Stimulated activated CD4-positive, alpha-beta T cell treated with anti-CD3 and anti-CD28 coated beads, Interleukin-15, amount 100 ng/mL, for 24 hours (primary cell): ENCODE measurements at places on chromosomes 7 and 10.

DNA sequence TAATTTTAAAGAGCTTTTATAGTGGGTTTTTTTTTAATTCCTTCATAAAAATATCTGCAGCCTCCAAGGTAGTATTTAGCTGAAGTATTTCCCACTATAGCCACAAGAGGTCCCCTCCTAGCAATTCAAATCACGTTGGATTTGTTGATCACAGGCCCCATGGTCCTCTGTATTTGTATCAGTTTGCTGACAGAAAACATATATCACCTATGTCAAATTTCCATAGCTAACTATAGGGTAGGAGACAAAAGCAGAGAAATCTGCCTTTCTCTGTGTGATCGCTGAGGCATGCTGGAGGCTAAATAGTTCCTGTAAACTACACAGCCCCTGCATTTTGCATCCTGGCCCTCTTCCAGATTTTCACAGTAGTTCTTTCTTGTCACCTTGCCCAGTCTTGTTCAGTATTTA is 1.7 kb upstream of the CTNNA3 start:
- no peak for DNase-seq

DNA sequence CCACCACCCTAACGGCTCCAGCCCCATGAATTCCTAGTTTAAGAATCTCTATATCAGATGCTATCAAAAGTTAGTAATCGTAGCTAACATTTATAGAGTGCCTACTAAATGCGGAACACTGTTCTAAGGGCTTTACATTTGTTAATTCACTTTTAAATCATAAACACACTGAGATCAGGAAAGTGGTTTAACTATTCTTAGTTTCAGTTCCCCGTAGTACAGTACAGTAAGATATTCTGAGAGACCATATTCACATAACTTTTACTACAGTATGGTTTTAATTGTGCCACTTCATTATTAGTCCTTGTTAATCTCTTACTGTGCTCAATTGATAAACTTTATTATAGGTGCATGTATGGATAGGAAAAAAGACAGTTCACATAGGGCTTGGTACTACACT is 22.5 kb downstream of the SYPL1 start:
- DNase-seq, result no peak

- DNase-seq, result no peak
Measured at GRCh38 chr7:85716353-85716752, 529.5 kb upstream of the SEMA3D start.

GRCh38 chr10:103336370-103336769 is 14.6 kb downstream of the PCGF6 start:
- no peak for DNase-seq

- no peak for DNase-seq
Measured at GRCh38 chr10:36574207-36574606, 551.2 kb upstream of the ANKRD30A start.

GRCh38 chr7:134946260-134946659 is 40.0 kb upstream of the AGBL3 start:
- DNase-seq, result no peak

DNA sequence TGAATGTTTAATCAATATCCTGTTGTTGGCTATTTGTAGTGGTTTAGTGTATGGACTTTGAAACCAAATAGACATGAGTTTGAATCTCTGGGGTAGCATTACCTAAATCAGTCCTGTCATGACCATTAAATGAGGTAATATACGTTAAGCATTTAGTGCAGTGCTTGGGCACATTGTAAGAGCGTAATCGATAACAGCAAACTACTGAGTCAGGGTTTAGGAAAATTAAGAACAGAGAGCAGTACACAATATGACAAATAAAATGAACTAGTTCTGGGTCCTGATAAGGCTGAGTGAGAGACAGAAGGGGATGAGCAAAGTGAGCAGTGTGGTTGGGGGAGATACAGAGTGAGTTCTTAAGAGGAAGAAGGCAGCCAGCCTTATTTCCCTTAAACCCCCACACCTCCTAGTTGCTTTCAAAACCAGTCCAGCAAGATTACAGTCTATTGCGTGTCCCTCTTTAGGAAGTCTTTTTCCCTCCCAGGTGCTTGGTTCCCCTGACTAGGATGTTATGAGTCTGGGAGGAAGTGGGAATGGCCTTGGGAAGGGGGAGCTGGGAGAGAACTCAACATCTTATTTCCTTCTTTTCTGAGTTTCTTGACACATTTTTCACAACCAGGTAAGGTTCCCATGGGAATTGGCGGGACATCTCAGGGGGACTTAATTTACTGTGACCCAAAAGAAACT is 171.0 kb downstream of the SND1 start:
- DNase-seq, result no peak

DNA sequence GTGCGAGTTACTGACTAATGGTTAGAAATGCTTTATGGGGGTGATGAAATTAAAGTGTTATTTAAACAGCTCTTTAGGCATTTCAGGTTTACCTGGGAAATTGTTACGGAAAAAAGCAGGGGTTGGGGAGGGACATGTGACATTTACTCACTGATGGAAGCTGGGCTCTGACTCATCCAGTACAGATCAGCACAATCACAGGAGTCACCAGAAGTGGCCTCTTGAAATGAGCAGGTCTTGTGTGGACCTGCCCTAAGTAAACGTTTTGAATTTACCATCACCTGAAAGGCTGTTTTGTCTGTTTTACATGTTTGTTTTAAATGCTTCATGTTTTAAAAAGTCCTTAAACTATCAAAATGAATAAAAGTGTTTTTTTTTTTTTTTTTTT is 2.3 kb downstream of the GLRX3 start:
- DNase-seq, result peak; percentile 46

DNA sequence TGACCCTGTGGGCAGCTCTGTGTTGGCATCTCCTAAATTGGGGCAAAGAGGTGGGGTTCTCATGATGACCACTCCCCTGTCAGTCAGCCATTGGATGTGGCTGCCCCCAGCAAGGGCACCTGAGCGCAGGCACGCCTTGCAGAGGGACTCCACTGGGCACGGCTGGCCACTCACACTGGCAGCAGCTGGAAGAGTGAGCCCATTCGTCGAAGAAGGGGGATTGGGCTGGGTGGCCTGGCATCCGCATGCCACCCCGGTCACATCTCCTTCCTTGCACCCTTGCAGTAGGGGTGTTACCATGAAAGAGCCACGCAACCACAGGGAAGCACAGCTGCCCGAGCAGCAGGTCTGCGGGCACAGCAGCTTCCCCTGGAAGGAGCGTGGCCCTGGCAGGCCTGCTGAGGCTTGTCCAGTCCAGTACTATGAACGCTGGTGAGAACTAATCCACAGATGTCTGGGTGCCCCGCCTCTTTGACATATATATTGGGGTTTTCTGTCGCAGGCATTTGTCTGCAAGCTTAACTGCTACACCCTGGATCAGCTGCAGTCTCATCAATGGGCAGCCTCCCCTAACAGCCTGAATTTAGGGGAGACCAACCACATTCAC is 25.7 kb upstream of the GRB10 start:
- DNase-seq, result no peak

DNA sequence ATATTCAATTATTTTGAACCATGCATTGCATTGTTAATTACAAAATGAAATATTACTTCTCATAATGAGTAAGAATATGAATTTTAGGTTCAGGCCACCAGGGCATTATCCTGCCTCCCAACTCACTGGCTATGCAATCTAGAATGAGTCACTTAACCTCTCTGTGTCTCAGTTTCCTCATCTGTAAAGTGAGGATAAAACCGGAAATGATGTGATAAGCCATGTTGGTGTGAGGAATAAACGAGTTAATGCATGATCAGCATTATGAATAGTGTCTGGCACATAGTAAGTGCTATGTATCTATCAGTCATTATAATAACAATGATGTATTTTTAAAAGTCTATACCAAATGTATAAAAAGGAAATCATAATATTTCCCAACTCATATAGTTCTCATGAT is 85.5 kb downstream of the SEMA3D start:
- DNase-seq, result no peak

GRCh38 chr7:42506097-42506496 is 269.1 kb upstream of the GLI3 start:
- DNase-seq, result no peak

- DNase-seq, result no peak
Measured at GRCh38 chr7:158572000-158572828, 15.4 kb downstream of the PTPRN2 start.

DNA sequence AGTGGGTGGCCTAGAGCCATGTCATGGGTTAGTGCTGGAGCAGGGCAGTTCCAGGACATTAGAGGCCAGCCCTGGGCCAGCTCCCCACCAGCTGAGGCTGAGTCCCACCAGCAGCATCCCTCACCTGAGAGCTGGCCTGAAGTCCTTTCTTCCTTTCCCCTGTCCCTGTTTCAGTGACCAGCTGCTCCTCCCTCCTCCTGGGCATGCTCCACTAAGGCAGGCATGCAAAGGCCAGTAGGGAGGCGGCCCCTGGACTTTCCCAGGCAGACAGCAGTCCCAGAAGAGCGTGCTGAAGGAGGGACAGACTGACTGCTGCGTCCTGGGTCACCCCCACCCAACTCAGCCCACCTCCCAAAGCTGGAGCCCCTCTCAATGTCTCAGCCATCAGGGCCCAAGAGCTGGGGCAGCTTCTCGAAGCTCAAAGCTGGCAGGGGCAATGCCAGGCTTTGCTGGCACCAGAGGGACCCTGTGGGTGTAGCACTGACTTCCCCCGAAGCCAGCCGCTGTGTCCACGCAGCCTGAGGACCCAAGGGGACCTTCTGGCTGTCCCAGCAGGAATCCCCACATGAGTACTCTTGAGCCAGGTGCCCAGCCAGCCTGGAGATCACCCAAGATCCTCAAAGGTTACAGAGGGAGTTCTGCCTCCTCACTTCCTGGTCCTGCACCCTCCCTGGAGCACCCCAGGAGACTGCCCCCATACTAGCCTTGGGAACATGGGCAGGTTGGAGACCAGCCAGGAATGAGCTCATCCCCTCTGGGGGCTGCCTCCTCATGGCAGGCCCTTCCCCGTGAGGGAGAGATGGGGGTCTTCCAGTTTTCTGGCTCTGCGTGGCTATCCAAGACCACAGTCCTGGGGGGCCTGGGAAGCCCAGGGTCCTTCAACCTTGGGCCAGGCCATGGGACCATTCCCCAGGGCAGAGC is 35.2 kb upstream of the RET start:
- DNase-seq, result no peak

GRCh38 chr10:52779541-52780390 is 7.2 kb upstream of the MBL2 start:
- peak; percentile 60 for DNase-seq

- no peak for DNase-seq
Measured at GRCh38 chr7:137304165-137304564, 39.4 kb downstream of the PTN start.

DNA sequence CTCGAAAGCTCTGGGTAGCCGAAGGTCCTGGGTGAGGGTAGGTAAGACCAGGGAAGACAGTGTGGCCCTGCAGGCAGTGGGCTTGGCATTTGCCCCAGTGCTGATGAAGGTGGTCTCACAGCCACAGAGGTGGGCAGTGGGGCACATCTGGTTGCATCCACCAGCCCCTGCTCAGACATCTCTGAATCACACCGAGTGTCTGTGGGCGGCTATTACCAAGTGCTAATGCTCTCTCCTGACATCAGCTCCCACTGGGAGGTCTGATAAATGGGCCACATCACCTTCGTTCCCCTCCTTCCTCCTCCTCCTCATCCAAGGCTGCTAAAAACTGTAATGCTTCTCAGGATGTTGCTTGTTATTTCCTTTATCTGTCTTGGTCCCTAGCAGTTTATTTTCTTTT is 330.9 kb upstream of the COBL start:
- no peak for DNase-seq

DNA sequence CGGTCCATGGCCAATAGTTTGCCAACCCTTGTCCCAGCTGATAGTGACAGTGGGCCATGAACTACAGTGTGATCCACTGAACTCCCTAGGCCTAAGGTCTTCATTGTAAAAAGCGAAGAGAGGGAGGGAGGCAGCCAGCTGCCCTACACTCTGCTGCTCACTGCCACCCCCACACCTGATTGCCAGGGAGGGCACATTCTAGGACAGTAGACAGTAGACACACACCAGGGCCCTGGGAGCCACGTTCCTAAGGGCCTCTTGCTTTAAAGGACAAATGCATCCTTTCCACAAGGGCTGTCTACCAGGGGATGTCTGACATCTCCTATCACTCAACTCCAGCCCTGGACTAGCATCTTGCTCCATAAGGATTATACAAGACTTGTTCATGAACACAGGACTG is 122.2 kb downstream of the DLG5 start:
- DNase-seq, result no peak

- DNase-seq, result no peak
Measured at GRCh38 chr7:98785929-98786571, 83.8 kb downstream of the TMEM130 start.

GRCh38 chr10:12712293-12712983 is 289.1 kb downstream of the CCDC3 start:
- DNase-seq, result no peak

DNA sequence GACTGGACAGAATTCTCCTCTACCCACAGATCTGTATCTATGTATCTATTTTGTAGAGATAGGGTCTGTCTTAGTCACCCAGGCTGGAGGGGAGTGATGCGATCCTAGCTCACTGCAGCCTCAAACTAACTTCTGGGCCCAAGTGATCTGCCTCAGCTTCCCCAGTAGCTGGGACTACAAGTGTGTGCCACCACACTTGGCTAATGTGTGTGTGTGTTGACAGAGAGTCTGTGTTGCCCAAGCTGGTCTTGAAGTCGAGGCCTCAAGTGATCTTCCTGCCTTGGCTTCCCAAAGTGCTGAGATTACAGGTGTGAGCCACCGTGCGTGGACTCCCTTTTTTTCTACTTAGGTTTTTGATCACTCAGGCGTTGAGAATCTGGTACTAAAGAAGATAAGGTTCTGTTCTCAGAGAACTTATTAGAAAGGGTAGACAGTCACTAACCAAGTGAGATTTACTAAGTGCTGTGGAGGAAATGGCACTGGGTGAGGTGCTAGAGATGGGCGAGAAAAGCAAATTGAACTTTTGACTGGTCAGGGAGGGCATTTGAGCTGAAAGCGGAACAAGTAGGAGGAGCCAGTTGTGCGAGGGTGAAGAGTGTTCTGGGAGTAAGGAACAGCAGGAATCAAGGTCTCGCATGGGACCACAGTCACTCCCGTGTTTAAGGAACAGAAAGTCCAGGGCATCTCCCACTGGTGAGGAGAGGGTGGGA is 18.0 kb downstream of the NDUFB2 start:
- DNase-seq, result no peak

DNA sequence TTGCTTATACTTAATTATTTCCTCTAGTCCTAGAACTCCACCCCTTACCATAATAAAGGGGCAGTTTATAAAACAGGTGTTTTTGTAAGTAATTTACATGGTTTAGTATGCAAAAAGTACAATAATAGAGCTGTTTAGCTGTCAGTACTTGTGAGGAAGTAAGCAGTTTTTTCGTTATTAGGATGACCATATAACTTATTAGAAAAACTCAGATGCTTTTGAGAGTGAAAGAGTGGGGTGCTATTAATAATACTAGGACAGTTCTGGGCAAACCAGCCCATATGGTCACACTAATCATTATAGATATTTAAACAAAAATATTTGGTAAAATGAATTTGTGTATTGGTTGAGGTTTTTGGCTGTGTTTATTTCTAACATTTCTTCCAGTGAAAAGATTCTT is 201.9 kb upstream of the KAT6B start:
- no peak for DNase-seq

GRCh38 chr7:138285129-138285528 is 174.9 kb upstream of the TRIM24 start:
- no peak for DNase-seq

GRCh38 chr10:31677195-31678138 is 251.2 kb downstream of the ARHGAP12 start:
- no peak for DNase-seq
